ENCODE measurements at places on chromosomes 2 and 18.

- no peak for DNase-seq
Measured at GRCh38 chr18:11767935-11768334, 78.9 kb downstream of the GNAL start.

- DNase-seq = no peak
Measured at GRCh38 chr2:47239119-47239969, 84.2 kb upstream of the STPG4 start.

DNA sequence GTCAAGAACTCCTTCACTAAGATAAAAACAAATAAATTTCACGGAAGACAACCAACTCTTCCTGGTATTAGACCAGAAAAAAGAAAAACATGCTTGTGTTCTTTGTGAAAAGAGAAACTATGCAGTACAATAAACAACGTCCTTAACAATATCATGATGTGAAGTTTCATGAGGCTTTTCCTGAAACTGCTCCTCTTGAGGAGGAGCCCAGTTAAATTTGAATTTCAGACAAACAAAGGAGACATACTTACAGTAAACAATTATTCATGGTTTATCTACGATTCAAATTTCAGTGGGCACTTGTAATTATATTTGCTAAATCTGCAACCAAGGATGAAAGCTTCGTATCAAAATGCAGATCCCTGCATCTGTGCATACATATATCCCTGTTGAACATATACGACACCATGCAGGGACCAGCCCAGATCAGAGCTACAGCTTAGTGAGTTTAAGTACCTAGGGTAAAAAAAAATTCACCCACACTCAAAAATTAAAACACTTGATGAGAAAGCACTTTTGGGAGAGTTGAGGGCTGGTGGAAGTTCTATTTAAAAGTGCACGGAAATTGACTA lies 24.8 kb upstream of the SLC9A2 start:
- no peak for DNase-seq

DNA sequence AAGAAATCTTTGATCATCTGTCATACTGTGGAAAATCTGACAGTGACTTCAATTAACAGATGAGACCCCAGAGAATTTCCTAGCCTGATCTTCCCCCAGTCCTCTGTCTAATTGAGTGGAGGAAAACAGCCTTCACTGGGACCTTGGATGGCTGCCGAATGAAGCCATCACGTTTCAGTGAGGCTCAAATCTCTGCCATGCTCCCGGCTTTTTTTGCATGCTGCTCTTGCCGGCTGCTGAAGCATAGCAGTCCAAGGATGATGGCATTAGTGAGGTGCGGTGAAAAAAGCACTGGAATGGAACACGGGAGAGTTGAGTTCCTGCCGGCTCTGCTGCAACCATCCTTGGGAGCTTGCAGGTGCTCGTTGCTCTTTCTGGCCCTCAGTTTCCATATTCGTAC lies 430.5 kb downstream of the SLC4A3 start:
- DNase-seq = no peak

GRCh38 chr2:3293221-3293620 lies 84.4 kb downstream of the EIPR1 start:
- DNase-seq = no peak

DNA sequence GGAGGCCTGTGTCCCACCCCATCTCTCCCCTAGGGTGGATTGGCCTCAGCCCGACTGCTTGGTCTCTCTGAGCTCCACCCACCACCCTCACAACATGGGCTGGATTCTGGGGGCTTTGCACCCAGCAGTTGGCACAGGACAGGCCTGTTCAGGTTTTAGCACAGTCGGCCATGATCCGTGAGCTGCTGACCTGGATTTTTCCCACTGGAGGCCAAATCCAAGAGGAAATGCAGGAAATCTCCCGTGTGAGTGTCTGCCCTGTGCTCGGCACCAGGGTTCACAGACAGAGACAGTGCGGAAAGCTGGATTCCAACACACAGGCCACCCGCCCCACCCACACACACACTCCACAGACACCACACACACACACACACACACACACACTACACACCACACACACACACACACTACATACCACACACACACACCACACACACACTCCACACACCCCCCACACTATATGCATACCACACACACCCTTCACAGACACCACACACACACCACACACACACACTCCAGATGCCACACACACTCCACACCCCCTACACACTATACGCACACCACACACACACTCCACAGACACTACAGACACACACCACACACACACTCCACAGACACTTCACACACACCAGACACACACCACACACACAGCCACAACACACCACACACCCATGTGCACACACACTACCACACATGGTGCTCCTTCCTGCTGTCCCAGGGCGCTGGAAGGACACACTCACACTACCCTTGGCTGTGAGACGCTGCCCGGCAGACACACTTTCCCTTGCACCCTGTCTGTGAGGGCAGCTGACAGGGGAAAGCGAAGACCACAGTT lies 14.1 kb downstream of the MBP start:
- DNase-seq = no peak

GRCh38 chr2:60621688-60622429 lies 68.4 kb upstream of the BCL11A start:
- DNase-seq = no peak

DNA sequence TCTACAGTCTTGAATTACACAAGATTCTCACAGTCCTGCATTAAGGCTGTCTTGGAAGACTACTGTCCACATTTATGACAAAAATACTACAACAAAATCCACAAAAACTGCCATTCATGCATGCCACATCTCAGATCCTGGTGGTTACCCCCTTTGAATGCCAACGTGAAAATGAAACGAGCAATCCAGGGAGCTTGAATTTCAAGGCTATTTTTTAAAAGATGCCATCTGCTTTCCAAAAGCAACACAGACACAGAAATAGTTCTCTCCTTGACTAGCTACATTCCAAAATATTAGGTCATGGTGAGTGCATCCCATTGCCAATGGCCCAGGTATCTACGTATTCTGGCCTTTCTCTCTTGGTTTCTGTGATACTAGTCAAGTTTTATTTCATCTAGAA lies 36.3 kb downstream of the IRS1 start:
- no peak for DNase-seq

- DNase-seq = no peak
Measured at GRCh38 chr18:67135981-67136380, 380.5 kb downstream of the DSEL start.

DNA sequence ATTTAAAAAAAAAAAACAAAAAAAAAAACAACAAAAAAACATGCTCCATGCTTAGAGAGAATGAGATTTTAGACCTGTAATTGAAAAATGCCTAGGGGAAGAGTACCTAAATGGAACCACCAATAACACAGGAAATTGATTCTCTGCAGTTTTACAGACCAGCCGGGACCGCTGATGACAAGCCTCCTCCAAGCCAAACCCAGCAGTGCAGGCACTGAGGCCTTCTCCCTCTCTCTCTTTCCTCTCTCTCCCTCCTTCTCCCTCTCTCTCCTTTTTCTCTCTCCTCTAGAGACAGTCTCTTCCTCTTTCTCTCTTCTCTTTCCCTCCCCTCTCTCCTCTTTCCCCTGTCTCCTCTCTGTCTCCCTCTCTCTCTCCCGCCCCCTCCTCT lies 228.8 kb upstream of the COPS8 start:
- DNase-seq = no peak

DNA sequence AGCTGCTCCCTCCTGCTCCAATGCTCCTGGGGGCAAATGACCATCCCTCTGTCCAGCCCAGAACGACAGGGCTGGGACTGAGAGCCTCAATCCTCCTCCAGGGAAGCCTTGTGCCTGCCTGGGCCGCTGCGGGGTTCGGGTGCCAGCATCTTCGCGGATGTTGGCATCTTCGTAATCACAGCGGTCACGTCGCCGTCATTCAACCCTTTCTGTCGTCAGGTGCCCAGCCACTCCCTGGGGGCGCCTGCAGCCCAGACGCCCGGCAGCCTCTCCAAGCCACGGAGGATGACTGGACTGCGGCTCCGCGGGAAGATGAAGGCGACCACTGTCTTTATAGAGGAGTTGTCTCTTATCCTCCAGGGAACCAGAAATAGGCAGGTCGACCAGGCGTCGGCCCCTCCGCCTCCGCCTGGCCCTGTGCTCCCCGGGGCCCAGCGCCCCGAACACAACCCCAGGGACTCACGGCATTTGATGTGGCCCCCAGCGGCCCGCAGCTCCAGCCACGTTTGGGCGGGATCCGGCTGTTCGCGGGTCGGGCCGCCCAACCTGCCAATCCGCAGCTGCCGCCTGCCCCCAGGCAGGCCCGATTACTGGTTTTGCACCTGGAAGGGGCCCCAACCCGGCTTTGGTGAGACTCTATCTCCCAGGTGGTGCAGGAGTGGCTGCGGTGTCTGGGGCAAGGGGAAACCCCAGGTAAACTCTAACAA lies 113.9 kb downstream of the THNSL2 start:
- no peak for DNase-seq

GRCh38 chr2:27118525-27119329 lies at the start of gene CGREF1:
CGREF1 (minus strand) TSS chr2:27119128; CDS start chr2:27104366, 14,762 bp downstream.
- DNase-seq = no peak

GRCh38 chr2:57542081-57542480 lies 504.5 kb upstream of the VRK2 start:
- DNase-seq = no peak

- DNase-seq = no peak
Measured at GRCh38 chr18:2982022-2982421, 30.9 kb downstream of the LPIN2 start.

GRCh38 chr2:219219784-219220532 lies 1.2 kb upstream of the ABCB6 start:
- DNase-seq = no peak

DNA sequence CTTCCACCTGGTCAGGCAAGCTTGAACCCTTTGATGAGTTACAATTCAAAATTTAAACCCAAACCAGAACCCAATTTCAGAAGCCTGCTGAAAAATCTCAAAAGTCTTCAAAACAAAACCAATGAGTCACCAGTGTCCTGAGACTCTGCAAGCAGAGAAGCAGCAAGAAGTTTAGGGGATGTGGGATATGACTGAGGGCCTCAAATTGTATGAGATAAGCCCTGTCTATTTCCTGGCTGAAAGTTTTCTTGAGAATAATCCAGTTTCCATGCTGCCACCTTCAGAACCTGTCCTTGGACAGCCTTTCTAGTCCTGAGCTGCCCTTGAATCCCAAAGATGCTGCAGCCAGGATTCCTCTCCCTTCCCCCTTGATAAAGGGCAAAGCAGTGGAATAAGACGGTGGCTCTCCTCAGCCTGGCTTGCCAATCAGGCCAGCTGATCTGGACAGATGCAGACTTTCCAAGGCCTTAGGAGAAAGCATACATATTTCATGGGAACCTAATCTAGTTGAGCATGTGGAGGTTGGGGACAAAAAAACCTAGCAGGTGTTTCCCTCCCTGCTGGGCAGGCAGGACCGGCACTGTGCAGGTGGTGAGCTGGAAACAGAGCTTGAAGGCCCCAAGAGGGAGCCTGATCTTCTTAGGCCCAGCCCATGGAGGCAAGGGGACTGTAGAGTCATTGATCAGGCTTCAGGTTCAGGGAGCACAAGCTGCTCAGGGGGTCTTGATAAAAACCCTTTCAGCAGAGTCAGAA lies 278.0 kb upstream of the MGAT5 start:
- DNase-seq = no peak

DNA sequence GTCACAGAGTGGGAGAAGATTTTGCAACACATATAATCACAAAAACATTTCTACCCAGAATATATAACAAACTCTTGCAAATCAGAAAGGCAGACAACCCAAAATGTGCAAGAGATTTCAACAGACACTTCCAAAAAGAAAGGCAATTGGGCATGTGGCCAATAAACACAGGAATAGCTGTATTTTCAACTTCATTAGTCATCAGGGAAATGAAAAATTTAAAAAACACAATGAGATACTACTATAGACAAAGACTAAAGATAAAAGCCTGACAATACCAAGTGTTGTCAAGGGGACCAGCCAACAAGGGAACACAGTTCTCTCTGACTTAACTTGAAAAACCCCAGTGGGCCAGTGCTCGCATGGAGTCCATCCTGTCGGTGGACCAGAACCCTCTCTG lies 40.5 kb downstream of the MTHFD2 start:
- DNase-seq = no peak

DNA sequence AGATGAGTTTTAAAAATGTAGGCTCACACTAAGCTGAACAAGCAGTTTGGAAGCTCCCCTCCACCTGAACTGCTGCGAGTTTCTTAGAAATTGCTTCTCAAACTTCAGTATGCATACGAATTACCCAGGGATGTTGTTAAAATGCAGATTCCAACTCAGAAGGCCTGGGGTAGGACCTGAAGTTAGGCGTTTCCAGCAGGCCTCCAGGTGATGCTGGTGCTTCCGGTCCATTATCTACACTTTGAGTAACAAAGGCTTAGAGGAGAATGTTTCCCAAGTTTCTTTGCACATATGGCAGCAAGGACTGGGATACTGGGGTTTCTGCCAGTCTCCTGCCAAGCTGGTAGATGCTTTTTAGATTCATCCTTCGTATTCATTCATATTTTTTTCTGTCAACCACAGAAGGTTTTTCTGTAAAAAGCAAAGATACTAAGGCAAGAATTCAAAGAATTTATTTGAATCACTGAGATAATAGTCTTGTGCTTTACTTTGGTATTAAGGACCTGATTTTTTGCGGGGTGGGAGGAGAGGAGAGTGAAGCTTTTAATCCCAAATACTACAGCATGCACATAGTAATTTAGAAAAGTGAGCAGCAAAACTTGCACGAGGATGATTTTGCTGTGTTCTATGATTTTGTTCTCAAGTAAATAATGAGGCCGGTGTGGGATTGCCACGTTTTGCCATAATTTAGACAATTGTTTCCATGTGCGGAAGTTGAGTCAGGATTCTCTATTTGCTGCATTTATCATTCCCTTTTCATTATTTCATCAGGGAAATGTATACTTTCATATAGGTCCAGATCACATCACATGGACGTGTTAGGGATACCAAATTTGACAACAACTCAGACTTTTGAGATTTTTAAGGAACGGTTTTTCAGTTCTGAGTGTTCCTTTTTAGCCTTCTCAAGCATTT lies 137.6 kb upstream of the SPATS2L start:
- no peak for DNase-seq

- DNase-seq = no peak
Measured at GRCh38 chr2:12284487-12284886, 432.2 kb upstream of the TRIB2 start.

- DNase-seq = no peak
Measured at GRCh38 chr2:19357402-19358241, 801 bp downstream of the OSR1 start.

DNA sequence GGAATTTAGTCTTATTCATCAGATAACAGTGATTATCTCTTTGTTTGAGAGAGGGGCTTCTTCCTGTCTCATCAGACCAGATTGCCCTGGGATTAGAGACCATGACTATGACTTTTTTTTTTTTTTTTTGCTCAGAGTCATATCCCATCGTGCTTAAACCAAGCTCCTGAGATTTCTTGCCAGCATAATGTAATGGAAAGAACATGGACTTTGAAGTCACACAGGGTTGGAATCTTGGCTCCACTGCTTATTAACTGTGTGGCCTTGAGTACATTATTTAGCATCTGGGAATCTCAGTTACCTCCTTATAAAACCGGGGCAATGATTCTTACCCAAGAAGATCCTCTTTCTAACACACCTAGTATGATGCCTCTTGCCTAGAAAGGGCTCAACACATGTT lies 268.3 kb downstream of the DYSF start:
- no peak for DNase-seq

GRCh38 chr2:216619411-216620393 lies 13.5 kb upstream of the IGFBP2 start:
- DNase-seq = no peak

- no peak for DNase-seq
Measured at GRCh38 chr2:42523341-42523740, 29.6 kb upstream of the KCNG3 start.

GRCh38 chr2:28642796-28643195 lies 108.8 kb upstream of the PPP1CB start:
- DNase-seq = no peak

- no peak for DNase-seq
Measured at GRCh38 chr2:23705771-23706612, 220.9 kb downstream of the ATAD2B start.

Data from stimulated activated CD8-positive, alpha-beta memory T cell treated with anti-CD3 and anti-CD28 coated beads, Interleukin-4, amount 100 ng/mL, for 1 hour (primary cell).